ENCODE measurements at places on chromosomes 2 and 18.
A peak's percentile ranks its signal among the peaks of the same experiment; 100 is the strongest.

GRCh38 chr2:207530160-207531031 is 634 bp downstream of the CREB1 start:
- peak; percentile 21 for DNase-seq

GRCh38 chr2:26702025-26702424 is 9.5 kb downstream of the KCNK3 start:
- DNase-seq, result no peak

GRCh38 chr2:207284556-207285472 is 119.1 kb upstream of the KLF7 start:
- DNase-seq, result no peak

DNA sequence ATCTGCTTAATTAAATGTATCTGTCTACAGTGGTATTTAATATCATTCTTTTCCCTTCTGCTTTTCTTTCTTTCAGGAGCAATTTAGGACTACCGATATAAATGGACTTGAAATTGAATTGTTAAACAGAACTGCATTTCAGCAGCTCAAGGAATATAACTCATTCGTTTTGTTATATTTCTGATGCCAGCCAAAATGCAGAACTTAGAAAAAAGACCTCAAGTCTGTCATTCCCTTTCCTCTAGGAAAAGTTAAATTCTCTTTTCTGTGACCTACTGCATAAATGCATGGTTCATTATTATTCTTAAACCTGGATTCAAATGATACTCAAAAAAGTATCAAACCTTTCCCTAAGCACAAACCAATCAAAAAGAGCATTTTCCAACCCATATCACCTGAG is 21.4 kb downstream of the FTCDNL1 start:
- DNase-seq, result no peak

DNA sequence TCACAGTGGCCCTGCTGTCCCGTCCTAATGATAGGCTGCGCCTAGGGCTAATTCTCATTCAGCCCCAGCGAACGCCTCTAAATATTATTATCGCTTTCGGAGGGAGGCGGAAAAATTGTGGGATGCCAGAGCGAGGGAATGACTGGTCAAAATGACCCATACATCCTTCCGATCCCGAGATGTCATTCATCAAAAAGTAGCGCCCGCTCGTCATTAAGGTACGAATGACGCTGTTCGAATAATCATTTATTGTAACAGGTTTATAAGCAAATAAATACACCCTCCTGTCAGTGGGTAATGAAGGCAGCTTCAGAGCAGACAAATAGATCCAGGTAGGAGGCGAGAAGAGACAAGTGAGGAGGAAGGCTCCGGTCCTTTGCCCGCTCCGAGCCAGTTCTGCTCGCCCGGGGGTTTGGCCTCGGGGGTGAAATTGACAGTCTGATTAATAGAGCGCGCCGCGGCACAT is at the start of gene EVX2:
Gene EVX2, minus strand, starts transcription at position 167 of the 466 bp plus-strand sequence. CDS start 186 bp downstream, outside the sequence.
- DNase-seq, result no peak

GRCh38 chr18:60568220-60568619 is 195.6 kb upstream of the MC4R start:
- no peak for DNase-seq

GRCh38 chr2:184031402-184032147 is 566.8 kb upstream of the ZNF804A start:
- DNase-seq, result no peak

DNA sequence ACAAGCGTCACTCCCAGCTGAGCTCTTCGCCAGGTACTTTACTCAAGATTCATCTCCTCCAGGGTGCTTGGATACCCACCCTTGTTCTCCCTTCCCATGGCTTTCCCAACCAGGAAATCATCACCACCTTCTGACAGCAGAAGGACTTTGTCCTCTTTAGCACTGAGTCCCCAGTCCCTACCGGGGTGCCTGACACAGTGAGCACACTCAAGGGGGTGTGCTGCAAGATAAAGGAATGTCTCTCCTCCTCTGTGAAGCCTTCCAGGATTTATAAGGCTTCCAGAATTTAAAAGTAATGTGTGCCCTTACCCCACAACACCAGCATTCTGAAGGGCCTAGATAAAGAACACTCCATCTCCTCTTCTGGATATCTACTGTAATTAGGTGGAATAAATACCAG is 39.6 kb downstream of the ACVR1 start:
- DNase-seq, result no peak

- DNase-seq, result no peak
Observed at GRCh38 chr18:59810183-59810582, 89.6 kb upstream of the PMAIP1 start.

GRCh38 chr18:76562286-76563122 is 67.5 kb upstream of the ZNF516 start:
- DNase-seq, result no peak

DNA sequence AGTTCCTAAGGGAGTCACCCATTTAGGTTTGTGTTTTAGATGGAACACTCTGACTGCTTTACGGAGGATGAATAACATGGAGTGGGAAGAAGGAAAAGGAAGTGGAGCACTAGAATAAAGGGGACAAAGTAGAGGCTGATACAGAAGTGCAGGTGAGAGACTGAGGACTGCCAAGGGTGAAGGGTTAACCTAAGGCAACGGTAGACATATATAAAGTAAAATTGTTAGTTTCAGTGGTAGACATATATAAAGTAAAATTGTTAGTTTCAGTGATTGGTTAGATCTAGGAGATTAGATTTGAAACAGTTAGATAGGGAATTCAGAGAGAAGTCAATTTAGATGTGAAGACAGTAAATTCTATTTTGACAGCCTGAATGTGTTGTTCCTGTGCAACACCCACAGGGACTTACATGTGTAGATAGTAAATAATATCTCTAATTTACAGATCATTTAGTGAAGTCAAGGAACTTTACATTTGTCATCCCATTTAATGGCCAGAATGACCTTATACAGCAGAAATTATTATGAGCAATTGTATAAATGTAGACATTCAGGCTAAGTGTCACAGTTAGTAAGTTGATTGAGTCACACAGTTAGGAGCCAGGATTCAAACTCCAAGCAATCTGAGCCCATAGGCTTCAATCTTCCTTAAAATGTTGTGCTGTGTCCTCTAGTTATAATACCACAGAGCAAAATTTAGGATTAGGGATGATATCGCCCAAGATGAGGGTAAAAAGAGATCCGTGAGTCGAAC is 270.8 kb upstream of the UBE2E3 start:
- DNase-seq, result no peak

GRCh38 chr2:128315122-128315828 is 3.4 kb downstream of the HS6ST1 start:
- no peak for DNase-seq

DNA sequence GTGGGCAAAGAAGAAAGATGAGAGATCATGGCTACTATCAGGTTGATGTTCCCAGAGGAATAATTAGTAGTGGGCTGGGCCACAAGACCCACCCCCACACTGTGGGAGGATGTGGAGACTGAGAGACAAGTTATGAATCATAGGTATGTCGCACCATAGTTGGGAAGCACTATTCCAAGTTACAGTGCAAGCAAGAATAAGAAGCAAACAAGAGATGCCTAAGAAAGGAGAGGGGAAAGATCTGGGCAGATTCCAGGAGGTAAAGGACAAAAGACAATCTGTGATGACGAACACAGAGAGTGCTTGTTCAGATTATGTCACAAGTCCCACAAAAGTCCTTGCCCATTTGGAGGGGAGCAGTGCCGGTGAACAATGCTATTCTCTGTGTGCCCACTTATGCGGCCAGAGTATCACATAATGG is 56.6 kb downstream of the FAM228A start:
- no peak for DNase-seq

GRCh38 chr2:173016451-173016850 is 59.2 kb upstream of the MAP3K20 start:
- no peak for DNase-seq

DNA sequence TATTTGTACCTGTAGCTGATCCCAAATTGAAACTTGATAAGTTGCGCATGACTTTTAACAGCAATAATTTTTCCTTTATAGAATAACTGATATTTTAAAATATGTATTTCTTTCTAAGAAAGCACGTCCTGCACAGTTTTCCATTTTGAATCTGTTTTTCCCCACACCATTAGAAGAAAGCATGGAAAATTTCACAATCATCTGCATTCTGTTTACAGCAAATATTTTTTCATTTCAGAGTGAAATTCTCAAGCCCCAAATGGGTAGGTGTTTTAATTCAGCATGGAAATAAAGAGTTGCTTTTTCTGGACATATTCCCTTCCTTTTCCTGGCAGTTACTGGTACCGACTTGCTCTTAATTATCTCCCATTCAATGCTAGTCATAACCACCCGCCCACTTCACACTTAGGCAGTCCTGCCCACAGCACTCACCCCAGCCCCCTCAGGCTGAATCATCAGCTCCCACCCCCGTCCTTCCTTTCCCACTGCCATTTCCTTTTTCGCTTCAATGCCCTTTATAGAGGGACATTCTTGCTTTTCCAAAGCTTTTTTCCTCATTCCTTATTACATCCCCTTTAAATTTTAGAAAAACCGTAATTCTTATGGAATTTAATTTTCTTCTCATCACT is 89.2 kb upstream of the GLS start:
- no peak for DNase-seq

GRCh38 chr18:59090966-59091603 is 48.6 kb upstream of the SEC11C start:
- DNase-seq, result no peak

DNA sequence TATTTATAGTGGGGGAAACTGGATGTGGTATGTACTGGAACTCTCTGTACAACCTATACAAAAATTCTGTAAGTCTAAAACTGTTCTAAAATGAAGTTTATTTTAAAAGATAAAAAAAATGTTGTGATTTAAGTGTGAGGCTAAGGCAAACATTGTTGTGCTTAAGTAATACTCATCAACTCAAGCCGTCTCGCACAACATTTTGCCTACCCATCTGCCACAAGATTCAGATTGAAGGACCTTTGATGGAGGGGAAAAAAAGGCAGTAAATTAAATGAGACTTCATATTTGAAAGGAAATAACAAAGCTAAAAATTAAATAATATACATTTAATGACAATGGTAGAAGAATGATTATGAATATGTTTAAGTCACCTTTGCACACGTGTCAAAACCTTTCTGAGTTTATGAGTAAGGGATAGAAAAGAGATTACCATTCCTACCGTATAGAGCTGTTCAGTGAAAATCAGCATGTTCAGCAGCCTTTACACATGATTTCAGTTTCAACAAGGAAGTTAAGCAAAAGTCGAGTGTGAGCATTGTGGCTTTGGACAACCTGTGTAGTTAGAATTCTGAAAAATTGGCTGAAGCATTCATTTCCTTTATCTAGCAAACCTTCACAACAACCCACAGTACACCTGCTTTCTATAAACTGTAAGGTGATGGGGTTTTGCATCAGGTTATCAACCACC is 499.3 kb downstream of the IRS1 start:
- DNase-seq, result no peak

All from NCI-H1092 treated with DMSO at 0.1 percent for 48 hours (cell line).